Effector CD8-positive, alpha-beta T cell (primary cell): ENCODE measurements at places on chromosomes 2 and 18.

DNA sequence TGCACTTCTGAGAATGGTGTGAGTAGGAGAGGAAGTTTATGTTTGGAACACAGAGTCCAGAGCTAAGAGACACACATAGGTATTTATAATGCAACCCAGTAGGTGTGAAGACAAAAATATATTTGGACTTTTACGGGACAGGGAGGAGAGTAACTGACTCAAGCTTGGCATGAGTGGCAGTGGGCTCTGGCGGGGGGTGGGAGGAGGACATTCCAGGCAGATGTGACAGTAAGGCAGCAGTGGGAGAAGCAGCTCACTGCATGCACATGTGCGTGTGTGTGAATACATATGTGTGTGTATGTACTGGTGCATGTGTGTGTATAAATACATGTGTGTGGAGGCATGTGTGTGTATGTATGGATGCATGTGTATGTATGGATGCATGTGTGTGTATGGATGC lies 51.4 kb downstream of the DCDC2C start:
- no peak for DNase-seq

DNA sequence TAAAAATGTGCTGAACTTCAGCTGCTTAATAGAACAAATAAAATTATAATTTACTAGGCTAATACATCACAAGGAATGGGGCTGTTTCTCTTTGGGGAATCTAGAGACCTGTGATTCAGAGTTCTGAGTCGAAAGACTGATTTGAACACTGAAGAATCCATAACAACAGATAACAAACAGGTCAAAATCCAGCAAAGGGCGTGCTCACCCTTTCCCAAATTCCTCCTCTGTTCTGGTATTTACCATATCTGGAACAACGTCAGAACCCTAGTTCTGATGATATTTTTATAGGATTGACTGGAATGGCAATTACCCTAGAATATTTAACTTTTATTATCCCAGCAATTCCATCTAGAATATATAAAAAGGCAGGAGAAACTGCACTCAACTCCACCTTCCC lies 66.0 kb upstream of the ITGA6 start:
- DNase-seq = no peak

DNA sequence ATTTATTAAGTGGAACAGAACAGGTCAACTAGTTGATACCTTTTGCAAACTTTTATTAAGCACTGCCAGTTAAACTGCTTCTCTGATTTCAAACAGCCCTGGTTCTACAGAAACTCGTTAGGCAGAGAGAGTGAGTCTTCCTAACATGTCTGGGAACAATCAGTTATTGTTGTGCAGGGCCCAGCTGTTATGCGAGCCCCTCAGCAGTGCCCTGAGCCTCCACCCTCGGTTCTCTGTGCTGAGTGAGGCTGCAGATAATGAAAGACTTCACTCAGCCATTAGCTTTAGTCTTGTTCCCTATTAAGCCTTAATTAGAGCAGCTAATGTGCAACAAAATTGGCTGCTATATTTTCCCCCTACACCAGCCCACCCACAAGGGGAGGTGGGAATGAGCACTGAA lies 39.6 kb downstream of the KCTD18 start:
- no peak for DNase-seq

- no peak for DNase-seq
These were observed 33.5 kb upstream of the RAB27B start for GRCh38 chr18:54794823-54795222.
